Stimulated activated CD4-positive, alpha-beta T cell treated with anti-CD3 and anti-CD28 coated beads, Interleukin-12 subunit alpha, Interleukin-12 subunit beta, amount 100 ng/mL, for 48 hours (primary cell): ENCODE measurements at places on chromosomes 6 and 20.

- DNase-seq, result no peak
These were observed 72.4 kb upstream of the GTSF1L start for GRCh38 chr20:43799150-43799711.

DNA sequence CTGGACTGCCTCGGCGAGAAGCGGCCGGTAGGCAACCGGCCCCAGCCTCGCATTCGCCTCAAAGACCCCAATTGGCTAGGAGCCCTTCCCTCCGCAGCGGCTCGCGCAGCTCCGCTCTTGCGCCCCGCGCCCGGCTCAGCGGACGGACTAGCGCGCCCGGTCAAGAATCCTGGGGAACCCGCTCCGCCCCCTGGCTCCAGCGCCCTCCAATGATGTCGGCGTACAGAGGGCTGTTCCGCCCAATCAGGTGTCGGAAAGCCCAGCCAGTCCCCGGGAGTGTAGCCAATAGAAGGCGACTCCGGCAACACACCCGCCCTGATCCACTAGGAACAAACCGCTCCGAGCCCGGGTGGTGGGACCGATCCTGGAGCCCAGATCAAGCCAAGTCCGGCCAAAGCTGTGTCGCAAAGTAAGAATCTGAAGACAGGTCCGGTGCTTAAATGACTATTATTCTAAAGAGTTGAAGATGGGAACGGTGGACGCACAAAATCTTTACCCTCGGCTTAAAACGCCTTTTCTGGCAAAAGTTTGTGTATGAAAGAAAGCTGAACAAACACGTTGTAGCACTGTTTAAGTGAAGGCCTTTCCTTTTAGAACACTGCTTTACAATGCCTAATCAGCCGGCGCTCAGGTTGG, 132.2 kb downstream of the OGFRL1 start:
- no peak for DNase-seq

DNA sequence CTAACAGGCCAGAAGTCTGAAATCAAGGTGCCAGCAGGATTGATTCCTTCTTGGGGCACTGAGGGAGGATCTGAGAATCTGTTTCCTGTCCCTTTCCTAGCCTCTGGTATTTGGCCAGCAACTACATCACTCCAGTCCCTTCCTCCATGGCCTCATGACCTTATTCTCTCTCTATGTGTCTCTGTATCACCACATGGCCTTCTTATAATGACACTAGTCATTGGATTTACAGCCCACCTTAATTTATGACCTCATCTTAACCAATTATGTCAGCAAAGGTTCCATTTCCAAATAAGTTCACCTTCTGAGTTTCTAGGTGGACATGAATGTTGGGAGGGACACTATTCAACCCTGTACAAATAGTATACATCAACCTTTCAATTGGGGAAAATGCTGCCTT, 29.3 kb downstream of the SCML4 start:
- no peak for DNase-seq

DNA sequence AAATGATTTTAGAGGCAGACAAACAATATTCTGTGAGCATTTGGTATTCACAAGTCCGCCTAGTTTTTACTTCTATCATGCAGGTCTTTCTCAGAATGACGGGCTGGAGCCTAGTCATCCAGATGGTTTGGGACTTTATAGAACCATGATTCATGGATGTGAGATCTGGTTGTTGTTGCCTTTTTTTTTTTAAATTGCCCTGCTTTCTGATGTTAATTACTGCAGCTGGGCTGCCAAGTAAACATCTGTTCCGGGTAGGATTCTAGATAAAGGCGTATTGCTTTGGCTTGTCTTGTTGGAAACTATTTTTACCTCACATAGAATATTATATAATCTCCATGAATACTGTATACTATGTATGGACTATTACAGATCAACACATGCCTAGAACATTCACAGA, 58.1 kb downstream of the RNF217 start:
- no peak for DNase-seq

- DNase-seq, result no peak
These were observed 12.1 kb downstream of the CLDN20 start for GRCh38 chr6:155275808-155276480.

DNA sequence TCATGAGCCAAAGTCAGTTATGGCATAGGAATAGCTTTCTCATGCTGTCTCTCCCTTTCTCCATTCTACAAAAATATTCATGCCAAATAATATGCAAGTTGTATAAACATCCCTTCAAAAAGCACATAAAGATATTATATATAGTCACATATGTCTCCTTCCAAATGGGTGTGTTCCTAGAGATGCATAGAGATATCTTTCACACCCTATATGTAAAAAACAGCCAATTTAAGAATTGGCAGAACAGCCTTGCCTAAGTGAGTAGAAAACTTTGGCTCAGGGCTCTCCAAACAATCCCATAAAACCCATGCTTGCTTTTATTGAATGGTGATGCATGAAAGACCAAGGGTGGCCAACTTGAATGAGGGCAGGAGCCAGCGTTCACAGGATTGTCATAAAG, 274.7 kb upstream of the SUPT3H start:
- no peak for DNase-seq

- DNase-seq, result no peak
These were observed 65.2 kb upstream of the UST start for GRCh38 chr6:148681666-148682065.

DNA sequence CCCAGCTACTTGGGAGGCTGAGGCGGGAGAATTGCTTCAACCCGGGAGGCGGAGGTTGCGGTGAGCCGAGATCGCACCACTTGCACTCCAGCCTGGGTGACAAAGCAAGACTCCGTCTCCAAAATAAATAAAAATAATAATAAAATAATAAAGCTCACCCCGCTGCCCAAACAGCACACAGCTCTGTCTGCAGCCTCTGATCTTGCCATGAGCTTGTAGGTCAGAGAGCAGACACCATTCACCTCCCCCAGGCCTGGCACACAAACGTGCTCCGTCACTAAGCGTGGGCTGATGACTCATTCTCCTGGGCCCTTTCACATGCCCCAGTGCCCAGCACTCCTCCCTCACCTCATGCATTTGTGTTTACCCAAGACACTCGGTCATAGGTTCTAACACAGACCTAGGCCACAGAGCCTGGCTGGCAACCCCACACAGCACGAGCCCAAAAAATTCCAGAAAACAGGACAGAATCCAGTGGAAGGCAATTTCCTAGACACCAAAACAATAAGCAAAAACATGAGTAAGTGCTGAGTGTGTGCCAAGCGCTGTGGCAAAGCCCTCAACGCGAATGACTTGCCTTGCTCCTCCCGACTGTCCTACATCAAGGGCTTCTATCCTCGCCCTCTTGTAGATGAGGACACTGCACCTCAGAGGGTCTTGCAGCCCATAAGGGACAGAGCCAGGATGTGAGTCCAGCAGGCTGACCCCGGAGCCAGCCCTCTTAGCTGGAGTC, 18.0 kb downstream of the ATP9A start:
- DNase-seq, result peak; percentile 11
